ENCODE measurements at places on chromosomes 12 and 14.
A peak's percentile ranks its signal among the peaks of the same experiment; 100 is the strongest.

DNA sequence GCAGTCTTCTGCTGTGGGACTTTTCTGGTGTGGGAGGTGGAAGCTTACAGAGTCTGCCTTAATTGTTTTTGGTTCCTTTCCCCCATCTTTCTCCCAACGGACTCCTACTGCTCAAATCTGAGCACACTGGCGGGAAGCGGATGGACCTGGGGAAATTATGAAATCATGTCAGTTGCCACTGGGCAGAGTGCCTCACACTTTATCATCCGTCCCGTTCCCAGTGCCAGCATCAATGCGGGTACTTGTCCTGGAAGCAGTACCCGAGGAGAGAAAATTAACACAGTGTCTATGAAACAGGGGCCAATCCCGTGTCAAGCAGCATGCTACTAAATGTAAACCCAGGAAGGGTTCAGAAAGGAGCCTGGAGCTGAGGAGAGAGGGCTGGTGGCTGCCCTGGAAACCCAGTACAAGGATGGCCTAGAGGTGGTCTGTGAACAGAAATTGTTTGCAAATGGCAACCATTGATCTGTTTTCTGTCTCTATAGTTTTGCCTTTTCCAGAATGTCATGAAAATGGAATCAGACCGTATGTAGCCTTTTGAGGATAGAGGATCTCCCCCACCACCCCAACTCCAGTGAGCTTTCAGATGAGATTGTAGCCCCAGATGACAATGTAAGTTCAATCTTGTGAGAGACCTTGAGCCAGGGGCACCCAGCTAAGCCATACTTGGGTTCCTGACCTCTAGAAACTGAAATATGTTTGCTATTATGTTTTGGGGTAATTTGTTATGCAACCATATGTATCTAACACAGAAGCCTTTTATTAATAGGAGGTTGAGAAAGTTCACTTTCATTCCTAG, 908 bp upstream of the CDKL1 start:
- peak; percentile 15 for DNase-seq

- no peak for DNase-seq
These were observed 276.2 kb downstream of the SSPN start for GRCh38 chr12:26471560-26471959.

GRCh38 chr14:100271247-100271939, 32.4 kb downstream of the YY1 start:
- no peak for DNase-seq

GRCh38 chr12:53101931-53102781, 1.1 kb upstream of the SOAT2 start:
- DNase-seq = no peak

DNA sequence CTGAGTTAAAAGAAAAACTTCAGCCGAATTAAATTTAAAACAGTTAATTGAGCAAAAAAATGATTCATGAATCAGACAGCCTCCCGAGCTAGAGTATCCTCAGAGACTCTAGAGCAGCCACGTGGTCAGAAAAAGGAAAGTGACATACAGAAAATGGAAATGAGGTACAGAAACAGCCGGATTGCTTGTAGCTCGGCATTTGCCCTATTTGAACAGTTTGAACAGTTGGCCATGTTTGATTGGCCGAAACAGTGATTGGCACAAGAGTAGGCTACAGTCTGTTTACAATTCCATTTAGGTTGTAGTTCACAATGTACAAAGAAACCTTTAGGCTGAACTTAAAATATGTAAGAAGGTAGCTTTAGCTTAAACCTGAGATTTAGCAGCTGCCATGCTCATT, 12.9 kb upstream of the OXA1L start:
- no peak for DNase-seq

- DNase-seq = no peak
These were observed 173.9 kb downstream of the TTC7B start for GRCh38 chr14:90642244-90642717.

DNA sequence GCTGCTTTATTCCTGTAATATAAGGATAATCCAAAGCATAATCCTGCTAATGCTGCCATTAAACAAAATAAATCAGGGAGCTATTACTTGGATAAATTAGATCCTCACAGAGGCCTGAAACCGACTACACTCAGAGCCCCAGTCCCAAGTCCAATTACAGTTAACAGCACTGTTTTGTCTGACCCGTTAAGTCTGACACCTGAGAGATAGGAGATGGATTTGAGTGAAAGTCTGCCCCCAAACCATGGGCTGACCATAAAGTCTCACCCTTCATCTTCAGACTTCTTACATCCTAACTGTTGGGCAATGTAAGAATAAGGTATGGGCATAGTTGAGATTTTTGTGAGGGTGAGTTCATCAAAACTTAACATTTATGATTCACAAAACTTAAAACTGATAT, 181.7 kb downstream of the PLCZ1 start:
- DNase-seq = no peak

DNA sequence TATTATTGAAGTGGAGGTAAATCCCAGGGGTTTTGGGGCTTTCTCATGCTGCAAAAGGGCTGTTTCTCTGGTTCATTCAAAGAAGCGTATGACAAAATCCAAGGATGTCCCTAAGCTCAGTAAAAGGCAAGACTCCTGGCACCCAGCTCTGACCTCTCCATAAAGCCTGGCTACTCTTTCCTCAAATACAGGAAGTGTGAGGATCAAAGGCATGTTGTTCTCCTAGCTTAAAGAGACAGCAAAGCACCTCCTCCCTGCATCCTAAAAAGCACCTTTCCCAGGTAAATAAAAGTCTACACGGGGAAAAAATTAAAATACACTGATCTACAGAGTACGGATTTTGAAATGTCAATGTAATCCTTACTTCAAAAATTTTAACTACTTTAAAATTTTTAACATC, 118.6 kb downstream of the LMNTD1 start:
- no peak for DNase-seq

DNA sequence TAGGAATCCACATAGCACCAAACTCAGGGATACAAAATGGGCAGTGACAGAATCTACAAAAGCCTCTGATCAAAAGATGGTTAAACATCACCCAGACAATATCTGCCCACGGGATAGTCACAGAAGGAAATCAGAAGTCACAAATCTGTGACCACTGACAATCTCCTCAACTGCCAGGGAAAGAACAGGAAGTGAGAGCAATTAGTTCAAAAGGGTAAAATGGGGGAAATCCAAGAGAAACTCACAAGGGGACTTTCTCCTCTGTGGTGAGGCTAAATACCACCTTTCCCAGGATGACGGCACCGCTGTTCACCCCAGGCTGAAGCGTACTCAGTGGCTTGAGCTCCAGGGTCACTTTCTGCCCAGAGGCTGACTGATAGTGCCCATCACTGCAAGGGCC, 10.7 kb downstream of the TTC5 start:
- no peak for DNase-seq

- peak; percentile 19 for DNase-seq
These were observed 119.3 kb upstream of the MDM1 start for GRCh38 chr12:68451261-68452077.

DNA sequence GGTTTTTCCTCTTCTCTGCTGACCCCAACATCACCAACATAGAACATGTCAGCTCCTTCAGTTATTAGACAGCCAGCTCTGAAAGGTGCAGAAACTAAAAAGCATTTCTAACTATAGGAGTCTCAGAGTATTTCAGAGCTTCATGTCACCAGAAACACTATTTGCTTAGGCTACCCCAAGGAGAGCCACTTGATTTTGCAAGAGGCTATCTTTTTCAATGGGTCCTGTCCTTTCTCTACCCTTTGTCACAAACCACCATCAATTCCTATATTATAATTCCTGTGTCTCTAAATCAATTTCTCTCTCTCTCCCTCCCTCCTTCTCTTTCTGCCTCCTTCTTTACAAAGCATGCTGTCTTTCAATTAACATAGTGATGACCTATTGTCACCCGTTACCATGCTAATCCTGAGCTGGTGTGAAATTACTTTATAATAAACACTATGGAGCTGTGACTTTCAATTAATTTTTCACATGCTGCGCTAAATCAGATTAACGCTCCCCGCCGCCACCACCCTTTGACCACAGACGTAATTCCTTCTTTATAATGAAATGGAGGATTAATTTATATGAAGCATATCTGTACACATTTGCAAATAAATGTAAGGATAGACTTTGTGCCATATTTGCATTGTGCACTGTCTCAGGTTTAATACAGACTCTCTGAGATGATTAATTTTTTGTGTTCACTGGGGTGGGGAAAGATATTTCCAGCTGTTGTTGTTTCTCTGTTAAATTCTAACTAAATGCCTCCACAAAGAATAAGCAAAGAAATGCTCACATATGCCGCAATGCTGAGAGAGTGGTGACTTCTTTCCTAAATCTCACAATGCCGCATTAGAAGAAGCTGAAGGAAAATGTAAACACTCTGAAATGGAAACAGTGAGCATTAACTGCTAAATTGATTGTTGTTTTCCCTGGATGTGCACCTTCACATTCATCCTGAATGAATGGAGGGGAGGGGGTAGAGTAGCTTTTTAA, 418.6 kb downstream of the PDZRN4 start:
- no peak for DNase-seq

GRCh38 chr12:31035967-31036665, 37.5 kb upstream of the DDX11 start:
- no peak for DNase-seq

- no peak for DNase-seq
These were observed 54.3 kb downstream of the CCDC85C start for GRCh38 chr14:99549684-99550083.

Measured in heart right ventricle (tissue), 16 donors.